Stimulated activated CD4-positive, alpha-beta T cell treated with anti-CD3 and anti-CD28 coated beads, TNF-alpha, amount 100 ng/mL, for 1 hour (primary cell): ENCODE measurements at places on chromosomes 6 and 20.

- no peak for DNase-seq
These were observed 408.4 kb downstream of the PLCB1 start for GRCh38 chr20:8540466-8540865.

DNA sequence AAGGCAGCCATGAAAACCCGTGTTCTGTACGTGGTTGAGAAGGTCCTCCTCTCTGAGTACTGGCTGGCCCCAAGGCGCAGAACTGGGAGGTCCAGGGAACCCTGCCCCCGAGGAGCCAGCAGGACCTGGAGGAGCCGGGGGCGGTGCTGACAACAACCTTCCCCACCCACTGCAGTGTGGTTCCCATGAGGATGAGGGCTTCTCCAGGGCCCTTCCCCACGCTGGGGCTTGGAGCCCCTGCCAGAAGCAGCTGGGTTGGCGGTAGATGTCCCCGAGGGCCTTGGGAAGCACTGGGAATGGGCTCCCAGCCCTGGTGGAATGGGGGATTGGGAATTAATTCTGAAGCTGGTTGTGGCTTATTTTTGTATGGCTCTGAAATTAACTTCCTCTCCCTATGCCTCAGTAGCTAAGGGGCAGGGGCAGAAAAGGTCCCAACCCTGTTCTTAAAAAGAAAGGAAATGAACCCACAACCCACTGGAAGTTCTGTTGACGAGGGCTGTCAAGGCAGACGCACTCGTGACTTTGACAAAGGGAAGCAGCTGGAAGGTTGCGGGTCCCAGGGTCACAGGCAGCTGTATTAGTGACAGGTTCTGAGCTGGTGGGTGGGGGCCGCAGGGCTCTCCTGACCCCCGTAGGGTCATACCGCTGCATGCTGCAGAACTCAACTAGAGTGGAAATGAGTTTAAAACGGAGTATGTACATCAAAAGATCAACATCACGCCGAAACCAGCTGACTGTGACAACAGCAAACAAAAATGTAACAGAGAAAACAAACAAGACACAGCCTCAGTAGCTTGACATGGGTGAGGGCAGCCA lies 13.9 kb upstream of the HELZ2 start:
- no peak for DNase-seq

DNA sequence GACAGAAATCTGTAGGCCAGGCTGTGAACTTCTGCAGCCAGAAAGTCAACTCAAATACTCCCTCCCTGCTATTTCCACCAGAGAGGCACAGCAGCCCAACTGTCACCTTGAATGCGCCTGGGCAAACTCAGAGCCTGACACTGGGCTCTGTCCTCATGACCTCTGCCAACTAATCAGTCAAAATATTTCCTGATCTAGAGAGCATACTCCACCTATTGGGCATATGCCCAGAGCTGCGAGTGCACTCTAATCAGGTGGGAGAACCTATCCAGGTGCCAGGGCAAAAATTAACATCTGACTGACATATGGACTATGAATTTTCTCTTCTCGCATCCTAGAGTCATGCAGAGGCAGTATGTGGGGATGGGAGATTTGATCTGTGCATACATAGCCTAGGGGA lies 406.3 kb upstream of the RUNX2 start:
- DNase-seq: no peak

DNA sequence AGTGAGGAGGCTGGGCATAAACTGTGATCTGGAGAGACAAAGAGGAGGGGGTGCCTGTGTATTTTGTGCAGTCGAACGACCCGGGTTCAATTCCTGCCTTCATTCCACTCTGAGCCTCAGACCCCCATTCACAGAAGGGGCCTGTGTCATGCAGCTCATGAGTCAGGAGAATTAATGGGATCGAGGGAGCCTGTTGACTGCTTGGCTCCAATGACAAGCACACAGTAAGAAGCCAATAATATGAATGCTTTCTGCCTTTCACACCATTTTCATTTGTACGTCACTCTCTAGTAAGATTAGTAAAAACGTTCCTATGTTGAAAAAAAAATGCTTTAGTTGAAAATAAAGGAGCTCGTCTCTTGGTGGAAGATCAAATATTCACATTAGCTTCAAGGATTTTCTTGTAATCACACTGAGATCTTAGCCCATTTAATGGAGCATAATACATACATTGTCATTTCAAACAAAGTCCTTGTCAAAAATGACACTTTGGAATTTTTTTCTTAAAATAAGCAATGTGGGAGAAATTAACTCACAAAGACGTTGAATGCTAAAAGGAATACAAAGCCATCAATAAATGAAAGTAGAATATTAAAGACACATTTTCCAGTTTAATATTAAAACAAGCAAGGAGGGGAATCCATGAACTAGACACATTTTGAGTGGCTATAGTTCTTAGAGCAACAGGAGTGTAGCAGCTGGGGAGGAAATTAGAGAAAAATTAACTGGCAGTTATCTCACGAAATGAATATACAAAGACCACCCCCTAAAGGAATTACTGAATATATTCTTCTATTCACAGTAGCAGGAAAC lies 246.7 kb upstream of the AFDN start:
- no peak for DNase-seq

DNA sequence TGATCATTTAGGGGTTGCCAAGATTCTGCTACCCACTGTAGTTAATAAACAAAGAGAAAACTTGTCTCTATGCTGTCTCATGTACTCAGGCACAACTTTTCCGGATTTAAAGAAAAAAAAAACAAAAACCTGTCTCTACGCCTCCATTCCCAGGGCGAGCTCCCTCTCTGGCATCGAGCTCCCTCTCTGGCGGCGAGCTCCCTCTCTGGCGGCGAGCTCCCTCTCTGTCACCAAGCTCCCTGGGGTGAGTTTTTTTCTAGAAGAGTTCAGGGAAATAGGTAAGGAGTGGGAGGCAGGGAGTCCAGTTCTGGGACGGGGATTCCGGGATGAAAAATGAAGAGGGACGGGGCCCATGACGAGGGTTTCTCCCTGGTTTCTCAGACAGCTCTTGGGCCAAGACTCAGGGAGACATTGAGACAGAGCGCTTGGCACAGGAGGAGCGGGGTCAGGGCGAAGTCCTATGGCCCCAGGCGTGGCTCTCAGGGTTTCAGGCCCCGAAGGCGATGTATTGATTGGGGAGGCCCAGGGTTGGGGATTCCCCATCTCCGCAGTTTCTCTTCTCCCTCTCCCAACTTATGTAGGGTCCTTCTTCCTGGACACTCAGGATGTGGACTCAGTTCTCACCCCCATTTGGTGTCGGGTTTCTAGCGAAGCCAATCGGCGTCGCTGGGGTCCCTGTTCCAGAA lies 16.5 kb upstream of the HLA-A start:
- DNase-seq: no peak

- DNase-seq: no peak
These were observed 31.6 kb downstream of the DLL1 start for GRCh38 chr6:170259278-170259677.

DNA sequence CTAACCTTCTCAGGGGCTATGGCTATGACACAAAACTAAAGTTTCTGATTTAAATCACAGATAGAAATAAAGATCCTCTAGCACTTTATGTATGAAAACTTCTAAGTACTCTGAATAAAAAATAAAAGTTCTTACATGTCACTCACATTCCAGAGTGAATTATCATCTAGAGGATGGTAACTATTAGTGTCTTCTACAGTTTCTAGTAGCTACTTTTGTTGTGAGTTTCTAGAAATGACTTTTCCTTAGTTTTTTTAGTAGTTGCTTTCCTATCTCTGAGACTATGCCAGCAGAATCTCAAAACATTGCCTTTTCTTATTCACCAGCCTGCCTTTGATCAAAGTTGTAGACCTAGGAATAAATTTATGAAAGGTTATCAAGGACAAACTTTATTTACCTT lies 10.1 kb downstream of the ZNF318 start:
- DNase-seq: no peak

DNA sequence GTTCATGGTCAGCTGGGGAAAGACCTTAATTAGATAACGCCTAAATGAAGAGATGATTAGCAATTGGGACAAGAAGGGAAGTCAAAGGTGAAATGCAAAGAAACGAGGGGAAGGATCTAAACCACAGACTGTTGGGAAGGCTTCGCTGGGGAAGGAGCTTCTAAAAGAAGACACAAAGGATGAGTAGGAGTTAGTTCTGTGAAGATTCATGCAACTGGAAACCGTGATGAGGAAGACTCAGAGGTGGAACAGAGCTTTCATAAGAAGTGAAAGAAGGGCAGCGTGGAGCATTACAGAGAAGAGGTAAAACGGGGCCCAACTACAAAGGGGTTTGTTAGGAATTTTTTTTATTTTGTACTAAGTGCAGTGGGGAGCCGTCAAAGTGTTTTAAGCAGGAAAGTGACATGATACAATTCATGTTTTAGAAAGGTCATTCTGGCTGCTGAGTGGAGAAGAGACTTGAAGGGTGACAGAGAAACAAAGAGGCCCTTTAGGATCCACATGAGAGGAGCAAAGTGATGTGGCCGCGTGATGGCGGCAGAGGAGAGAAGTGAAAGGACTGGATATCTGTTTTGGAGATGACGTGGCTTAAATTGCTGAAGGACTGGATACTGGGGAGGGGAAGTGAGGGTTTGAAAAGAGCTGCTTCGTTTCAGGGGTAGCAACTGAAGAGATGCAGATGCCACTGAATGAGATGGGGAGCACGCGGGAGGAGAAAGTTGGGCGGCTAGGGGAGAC lies 33.6 kb downstream of the TTI1 start:
- DNase-seq: no peak

GRCh38 chr6:105746509-105746908 lies 339.6 kb upstream of the PRDM1 start:
- no peak for DNase-seq

GRCh38 chr6:101454106-101454676 lies 60.7 kb downstream of the GRIK2 start:
- no peak for DNase-seq

GRCh38 chr20:53186635-53187034 lies 214.5 kb downstream of the TSHZ2 start:
- DNase-seq: no peak

GRCh38 chr6:150636808-150637207 lies 37.1 kb downstream of the PLEKHG1 start:
- DNase-seq: no peak

DNA sequence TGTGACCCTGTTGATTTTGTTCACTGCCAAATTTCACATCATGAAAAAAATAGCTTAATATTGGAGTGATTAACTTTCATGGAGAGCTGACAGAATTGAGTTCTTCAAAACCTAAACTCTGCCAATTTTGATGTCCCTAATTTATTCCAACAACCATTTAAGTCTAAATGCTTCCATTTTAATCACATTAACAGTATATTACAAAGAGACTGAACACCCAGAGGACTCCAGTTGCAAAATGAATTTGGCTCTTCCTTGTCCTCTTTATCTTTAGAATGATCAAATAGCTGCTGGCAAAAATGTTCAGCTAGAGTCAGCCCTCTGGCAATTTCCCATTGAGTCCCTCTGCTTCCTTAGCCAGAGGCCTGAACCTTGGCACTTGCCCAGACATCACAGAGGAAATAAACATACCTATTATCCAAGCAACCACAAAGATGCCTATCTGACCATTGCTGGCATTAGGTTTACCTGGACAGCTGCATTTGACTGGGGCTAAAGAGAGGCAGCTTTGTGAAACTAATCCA lies 299.0 kb upstream of the STXBP5 start:
- DNase-seq: no peak

- no peak for DNase-seq
These were observed 483.8 kb downstream of the TFAP2B start for GRCh38 chr6:51302431-51302830.

DNA sequence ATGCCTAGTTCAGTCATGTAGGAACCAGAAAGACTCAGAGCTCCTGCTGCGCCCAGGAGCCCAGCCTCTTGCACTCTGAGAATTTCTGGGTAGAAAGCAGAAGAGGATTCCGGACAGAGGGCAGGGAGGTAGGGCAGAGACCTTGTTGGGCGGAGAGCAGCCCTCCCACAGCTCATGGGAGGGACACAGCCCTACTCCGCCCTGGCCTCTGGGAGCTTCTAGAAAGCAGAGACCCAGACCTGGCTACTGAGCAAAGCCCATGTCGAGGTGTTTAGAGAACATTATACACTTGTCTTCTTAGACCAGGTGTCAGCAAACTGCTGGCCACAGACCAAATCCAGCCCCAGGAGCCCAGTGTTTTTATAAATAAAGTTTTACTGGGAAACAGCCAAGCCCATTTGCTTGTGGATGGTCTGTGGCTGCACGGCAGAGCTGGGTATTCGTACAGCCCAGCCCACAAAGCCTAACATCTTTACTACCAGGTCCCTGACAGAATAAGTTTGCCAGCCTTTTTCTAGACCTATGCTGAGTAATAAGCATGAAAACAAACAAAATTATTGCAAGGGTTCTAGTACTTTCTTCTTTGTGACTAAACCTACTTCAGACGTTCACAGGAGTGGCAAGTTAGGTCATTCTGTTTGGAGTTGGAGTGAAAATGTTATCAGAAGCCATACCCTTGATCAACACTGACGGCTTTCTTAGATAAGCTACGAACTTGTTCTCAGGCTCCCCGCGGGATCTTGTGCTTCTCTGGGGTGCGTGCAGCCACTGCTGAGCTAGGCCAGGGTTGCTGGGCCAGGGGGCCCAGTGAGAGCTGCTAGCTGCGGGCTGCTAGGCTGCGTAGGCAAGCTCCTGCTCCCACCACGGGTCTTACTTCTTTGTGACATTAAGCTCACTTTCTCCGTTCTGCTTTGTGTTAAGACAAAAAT lies 235.1 kb upstream of the FOXQ1 start:
- DNase-seq: no peak

DNA sequence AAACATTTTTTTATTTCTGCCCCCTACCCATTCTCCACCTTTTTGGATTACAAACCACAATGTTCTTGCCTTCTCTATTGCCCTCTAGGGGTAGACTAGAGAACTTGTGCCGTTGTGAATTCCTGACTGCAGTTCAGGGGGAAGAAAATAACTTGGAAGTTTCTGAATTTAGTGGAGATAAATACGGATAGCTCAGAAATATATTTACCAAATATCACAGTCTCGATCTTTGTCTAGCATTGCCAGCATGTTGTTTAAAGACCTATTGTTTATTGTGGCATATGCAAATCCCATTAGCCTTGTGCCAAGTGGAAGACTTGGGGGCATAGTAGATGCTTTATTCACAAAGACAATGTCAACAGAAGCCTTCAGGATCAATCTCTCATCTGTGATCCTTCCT lies 154.1 kb upstream of the MMS22L start:
- DNase-seq: no peak

DNA sequence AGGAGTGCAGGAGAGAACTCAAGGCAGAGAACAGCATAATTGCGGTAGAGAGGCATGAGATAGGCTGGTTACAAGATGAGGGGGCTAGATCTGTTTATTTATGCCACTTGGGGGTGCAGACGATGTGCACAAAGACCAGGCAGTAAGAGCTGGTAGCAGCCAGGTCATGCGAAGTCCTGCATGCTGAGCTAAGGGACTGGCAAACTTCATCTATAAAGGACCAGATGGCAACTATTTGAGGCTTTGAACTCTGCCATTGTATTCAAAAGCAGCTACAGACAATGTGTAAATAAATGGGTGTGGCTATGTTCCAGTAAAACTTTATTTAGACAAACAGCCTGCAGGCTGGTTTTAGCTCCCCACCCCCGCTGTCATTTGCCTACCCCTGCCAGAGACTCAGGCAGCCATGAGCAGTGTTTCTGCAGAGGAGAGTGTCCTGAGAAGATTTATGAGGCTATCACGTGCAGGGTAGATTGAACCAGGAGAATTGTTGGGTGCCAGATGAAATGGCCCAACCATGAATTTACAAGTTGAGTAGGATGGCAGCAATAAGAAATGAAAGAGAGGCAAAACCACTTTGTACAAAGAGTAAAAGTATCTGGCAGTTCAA lies 253.4 kb upstream of the MOCS1 start:
- DNase-seq: no peak
